ENCODE measurements at places on chromosomes 3 and 15.
A peak's percentile ranks its signal among the peaks of the same experiment; 100 is the strongest.

GRCh38 chr3:49454898-49455681 is 15.0 kb upstream of the DAG1 start:
- DNase-seq = no peak

DNA sequence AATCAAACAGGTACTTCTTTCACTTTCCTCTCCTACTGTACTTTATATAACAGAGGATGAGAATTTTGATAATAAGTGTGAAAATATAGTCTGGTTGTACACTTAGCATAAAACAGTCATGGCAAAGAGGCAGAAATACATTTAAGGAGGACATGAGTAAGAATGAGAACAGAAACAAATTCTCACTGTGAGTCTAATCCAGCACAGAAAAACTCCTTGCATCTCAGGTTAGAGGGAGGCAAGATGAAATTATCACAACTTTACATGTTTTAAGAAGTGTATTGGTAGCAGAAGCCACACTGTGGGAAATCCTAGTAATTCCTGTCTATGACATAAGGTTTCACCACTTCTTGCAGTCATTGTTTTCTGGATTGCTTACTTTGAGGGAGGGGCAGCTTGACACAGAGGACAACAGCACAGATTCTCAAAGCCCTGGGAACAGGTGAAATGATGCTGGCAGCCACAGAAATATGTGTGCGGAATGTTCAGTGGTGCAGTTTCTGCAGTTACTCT is 733.6 kb upstream of the GBE1 start:
- DNase-seq = no peak

- peak; percentile 41 for DNase-seq
Observed at GRCh38 chr3:71466483-71466882, 117.0 kb downstream of the FOXP1 start.

DNA sequence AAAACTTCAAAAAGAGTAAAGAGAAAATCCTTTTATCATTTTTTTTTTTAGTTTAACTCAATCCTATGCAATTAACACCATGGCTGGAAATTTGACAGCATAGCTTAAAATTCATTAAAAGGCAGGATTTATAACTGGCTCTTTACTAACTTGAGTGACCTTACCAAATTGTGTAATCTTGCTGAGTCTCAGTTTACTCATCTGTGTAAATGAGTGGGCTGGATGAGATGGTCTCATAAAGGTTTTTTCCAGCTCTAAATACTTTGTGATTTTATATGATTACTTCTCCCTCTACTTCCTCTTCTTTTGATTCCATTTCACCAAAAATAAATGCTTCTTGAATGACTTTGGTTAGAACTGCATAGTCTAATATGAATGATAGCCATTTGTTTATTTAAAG is 234.9 kb upstream of the SATB1 start:
- DNase-seq = no peak

DNA sequence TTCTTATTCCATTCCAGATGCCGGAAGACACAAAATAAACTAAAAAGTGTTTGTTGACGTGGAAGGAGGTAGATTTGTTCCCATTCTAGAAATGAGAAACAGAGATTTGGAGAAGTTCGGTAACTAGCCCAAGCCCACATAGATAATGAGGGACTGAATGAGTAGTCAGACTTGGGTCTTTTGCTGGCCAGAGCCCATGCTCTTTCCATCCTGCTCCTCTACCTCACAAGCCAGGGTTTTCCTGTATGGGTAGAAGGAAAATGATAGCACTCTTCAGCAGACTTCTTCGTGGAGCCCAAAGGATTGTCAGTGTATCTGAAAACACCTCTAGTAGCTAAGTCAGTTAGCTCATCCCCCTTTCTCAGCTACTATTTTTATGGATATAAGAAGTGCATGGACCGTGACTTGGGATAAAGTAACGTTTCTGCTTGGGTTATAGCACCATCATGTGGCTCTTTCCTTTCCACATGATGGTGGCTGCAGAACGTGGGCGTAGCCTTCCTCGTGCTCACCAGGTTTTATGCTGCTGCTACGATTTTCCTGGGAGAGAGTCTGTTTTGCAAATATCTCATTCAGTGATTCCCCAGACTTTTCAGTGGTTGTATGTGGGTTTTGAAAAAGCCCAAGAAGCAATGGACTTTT is 84.6 kb downstream of the DGKG start:
- DNase-seq = no peak

DNA sequence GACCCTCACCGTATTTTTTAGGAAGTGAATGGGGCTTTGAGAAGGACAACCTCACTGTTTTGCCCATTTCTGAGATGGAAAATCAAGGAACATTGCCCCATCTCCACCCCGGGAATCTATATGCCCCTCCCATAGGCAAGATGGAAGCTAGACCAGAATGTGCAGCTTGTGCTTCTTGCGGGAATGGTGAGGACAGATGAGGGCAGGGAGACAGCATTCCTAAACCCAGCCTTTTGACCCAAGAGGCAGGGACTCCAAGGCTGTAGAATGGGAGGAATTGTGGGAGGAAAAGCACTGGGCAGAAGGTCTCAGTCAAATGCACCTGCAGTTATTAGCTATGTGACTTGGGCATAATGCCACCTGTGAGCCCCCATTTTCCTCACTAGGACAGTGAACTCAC is 66.9 kb downstream of the SMAD3 start:
- no peak for DNase-seq

- DNase-seq = no peak
Observed at GRCh38 chr15:70742928-70743327, 20.4 kb downstream of the UACA start.

DNA sequence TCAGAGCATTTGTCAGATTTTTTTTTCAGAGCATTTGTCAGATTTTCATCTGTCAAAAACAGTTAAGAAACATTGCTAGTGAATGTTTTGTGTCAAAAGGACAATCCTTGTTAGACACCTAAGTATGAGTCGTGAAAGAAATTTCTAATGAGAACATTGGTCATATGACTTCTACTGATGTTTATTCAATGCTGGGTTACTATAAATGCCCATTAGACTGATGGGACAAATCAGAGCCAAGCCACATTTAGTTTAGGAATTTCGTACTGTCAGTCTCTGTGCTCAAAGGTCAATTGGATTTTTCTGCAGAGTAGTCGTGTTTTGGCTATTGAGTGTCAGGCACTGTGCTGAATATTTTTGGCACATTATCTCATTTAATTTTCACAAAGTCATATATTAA is 31.6 kb downstream of the TSC22D2 start:
- DNase-seq = no peak

GRCh38 chr3:55797084-55797483 is 310.0 kb upstream of the WNT5A start:
- DNase-seq = no peak

DNA sequence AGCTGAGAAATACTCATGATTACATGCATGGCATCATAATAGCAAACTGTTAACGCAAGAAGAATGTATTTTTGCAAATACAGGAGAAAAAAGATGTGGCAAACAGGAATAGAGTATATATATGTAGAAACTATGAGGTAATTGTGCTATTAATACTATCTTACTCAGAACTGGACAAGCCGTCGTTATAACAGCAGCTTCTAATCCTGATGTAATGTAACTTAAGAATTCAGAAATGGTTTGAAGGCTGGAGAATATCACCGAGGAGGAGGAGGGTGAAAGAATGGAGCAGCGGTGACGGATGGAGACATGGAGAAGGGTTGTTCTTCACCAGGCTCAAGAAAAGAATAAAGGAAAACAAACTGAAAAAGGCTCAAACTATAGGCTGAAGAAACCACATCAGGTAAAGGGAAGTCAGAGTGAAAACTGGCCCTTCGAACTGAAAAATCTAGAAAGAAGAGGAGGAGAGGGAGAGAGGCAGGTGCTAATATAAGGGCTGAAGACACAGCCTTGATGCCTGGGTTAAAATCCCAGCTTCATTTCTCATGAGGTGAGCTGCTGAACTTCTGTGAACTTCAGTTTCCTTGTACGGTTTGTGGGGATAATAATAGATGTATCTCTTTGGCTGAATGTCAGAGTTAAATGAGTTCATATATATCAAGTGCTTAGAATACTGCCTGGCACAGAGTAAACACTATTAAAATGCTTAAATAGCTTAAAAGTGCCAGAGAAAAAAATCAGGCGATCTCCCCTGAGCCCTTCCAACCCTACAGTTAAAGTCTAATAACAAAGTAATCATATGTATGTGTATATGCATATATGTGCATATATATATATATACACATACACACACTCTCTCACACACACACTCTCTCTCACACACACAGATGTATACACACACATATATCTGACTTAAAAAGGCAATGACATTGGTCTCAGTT is 43.9 kb downstream of the GOLIM4 start:
- DNase-seq = no peak

DNA sequence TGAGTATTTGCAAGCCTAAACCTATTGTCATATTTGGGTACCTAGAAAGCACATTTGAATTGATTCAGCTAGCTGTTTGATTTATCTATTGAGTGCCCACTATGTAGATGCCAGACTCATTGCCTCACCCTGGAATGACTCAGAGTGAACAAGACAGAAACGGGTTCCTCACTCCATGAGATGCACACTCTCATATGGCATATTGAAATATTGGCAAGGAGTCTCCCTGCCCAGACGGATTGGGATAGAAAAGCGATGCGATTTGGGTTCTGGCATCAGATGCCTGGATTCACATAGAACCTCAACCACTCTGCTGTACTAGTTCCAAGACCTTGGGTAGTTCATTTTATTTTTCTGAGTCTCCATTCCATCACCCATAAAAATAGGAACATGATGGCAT is 22.5 kb downstream of the LRRN1 start:
- no peak for DNase-seq

DNA sequence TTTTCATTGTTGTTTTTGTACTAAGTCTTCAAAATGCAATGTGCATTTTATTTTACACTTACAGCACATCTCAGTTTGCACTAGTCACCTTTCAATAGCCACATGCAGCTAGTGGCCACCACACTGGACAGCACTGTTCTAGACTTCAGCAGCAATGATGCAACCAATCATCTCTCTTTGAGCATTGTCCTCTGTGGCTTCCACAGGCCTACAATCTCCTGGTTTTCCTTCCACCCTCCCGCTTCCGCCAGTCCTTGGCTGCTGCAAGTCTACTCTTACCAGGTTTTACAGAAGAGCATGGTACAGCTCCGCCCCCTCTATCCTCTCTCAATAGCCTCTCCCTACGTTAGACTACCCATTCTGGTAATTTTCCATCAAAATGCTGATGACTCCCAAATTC is 25.1 kb upstream of the FSIP1 start:
- DNase-seq = no peak

DNA sequence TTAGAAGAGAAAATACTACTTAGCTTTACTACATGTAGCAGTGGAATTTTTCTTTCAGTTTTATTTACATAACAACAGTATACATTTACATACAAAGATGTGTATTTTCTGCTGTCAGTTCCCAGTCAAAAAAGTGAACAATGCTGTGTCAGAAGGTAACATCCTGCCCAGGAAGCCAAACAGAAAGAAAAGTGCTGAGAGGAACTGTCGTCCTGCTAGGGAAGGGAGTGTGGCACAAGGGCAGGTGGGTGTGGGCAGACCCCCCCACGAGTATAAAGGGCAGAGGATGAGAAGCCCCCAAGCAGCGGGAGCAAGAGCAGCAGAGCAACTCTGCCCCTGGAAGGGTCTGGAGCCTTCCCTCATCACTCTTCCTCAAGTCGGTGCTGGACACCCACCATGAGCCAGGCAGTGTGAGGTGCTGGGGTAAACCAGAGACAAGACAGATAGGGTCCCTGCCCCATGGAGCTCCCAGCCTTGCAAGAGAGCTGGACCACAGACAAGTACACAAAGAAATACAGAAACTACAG is 39.7 kb downstream of the TBC1D2B start:
- no peak for DNase-seq

All from midbrain (tissue), 1 donor.